ENCODE measurements at places on chromosomes 3 and 15.

DNA sequence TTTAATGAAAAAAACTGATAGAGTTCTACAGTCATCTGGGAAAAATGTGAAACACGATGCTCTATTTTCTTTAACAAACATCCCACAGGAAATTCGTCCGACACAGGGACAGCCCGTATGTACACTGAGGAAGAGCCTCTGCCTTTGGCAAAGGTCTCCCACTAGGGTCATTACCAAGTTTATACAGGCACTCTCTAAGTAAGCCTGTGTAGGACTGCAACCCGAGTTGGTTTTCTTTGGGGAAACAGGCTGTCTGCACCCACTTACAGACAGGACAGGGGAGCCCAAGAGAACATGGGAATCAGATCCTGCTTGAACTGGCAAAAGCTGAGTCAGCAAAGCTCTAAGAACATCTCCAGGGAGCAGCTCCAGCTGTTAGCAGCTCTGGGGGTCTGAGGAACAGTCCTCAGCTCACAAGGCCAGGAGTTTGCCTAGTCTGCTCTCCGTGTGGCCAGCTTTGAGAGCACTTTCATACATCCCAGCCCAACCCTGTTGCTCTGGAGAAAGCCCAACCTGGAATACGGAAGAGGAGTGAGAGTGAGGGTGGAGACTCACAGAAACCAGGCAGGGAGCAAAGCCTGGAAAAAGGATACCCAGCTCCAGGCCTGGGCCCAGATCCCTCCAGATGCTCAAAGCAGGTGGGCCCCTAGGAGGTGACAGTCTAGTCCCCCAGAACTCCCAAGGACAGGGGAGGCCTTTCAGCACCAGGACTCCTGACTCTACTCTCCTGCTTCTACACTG, 1.9 kb downstream of the TBC1D2B start:
- no peak for DNase-seq

- no peak for DNase-seq
Measured at GRCh38 chr3:27594096-27594690, 110.0 kb upstream of the SLC4A7 start.

DNA sequence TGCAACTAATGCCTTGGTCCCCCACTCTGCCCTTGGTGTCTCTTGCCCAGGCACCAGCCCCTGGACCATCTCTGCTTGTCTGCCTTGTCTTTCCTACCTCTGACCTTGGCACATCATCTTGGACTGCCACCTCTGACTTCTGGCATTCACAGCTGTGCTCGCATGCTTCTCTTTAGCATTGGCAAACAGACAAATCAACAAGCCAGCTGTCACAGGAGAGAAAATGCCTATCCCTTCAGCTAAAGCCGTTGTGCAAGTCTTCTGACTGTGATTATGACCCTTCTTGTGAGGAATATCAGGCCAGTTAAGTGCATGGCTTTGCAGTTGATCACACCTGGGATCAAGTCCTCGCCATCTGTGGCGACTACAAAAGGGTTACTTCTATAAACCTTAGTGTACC, 84.6 kb downstream of the PRICKLE2 start:
- no peak for DNase-seq

DNA sequence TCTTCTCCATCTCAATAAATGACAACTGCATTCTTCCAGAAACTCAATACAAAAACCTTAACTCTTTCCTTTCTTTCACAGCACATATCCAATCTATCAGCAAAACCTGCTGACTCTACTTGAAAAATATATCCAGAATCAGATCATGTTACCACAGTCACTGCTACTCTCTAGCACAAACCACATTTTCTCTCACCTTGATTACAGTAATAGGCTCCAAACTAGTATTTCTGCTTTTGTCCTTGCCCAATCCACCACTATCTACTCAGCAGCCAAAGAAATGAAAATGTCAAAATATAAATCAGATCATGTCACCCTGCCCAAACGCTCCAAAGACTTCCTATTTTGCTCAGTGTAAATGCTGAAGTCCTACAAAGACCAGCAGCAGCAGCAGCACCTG, 15.2 kb downstream of the TMCC1 start:
- DNase-seq: no peak

- DNase-seq: no peak
Measured at GRCh38 chr3:15272426-15273196, 59.8 kb downstream of the SH3BP5 start.

- no peak for DNase-seq
Measured at GRCh38 chr15:93274257-93274656, 185.2 kb upstream of the RGMA start.

GRCh38 chr3:44439499-44440295, 37.8 kb downstream of the ZNF445 start:
- DNase-seq: peak; percentile 71

DNA sequence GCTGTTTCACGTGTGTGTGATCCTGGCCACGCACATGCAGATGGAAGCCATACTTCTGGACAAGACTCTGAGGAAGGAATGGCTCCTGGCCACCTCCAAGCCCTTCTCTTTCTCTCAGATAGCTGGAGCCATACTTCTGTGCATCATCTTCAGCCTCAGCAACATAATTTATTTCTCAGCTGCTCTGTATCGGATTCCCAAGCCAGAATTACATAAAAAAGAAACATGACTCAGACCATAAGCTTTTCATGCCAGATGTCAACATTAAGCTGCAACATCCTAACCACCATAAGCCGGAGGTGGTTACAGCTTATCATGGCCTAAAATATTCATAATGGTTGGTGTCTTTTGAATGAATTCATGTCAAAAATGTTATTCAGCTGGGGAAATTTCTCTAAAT, 10.6 kb upstream of the KIF23 start:
- DNase-seq: no peak

Data from activated T-helper 2 cell treated with anti-CD3 and anti-CD28 coated beads, Interferon-gamma antibody, Interleukin-2, Interleukin-4, amounts not matched to agents 10 μg/mL and 5 μg/mL and 100 μg/mL, durations not matched to agents 14 hours and 24 hours and 36 hours (primary cell).